ENCODE measurements at places on chromosomes 16 and 17.
A peak's percentile ranks its signal among the peaks of the same experiment; 100 is the strongest.

- no peak for DNase-seq
Measured at GRCh38 chr16:12406158-12406557, 397.5 kb downstream of the CPPED1 start.

- no peak for DNase-seq
Measured at GRCh38 chr17:29127840-29128239, 52.4 kb downstream of the MYO18A start.

DNA sequence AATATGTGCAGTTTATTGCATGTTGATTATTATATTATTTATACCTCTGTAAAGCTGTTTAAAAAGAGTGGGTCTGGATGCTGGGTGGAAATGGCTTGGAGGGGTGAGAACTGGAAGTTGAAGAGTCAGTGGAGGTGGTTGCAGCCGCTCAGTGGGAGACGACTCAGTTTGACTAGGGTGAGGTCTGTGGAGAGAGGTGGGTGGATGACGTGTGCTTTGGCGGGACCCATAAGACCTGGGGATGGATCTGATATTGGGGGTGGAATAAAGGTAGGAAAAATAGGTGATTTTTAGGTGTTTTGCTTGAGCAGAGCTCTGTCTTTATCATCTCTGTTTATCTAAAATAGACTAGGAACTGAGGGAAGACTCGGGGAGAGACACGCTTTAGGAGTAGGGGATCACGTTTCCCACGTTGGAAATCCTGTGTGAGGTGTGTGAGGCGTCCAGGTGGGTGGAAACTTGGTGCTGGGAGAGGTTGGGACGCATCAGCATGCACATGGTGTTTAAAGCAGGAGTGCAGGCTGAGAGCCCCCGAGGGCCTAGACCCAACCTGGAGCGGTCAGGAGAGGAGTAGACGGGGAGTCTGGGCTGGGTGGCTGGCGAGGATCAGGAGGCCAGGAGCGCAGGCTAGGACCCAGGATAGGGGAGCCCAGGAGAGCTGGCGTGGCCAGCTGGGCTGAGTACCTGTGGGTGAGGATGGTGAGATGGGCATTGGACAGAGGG is 17.2 kb downstream of the NT5M start:
- no peak for DNase-seq

DNA sequence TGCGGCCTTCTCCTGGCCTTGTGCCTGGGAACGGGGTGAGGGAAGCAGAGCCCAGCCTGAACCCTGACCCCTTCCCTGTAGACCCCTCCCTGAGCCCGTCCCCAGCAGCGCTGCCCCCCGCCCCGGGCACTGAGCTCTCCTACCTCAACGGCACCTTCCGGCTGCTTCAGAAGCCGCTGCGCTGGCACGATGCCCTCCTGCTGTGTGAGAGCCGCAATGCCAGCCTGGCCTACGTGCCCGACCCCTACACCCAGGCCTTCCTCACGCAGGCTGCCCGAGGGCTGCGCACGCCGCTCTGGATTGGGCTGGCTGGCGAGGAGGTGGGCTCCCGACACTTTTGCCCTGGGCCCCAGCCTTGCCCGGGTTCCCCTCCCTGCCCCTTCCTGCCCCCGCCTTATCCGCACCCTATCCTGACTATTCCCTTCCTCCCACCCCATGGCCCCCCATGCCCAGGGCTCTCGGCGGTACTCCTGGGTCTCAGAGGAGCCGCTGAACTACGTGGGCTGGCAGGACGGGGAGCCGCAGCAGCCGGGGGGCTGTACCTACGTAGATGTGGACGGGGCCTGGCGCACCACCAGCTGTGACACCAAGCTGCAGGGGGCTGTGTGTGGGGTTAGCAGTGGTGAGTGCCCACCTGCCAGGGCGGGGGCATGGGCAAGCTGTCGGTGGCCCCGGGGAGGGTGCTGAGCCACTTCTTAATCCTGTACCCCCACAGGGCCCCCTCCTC is 62.1 kb downstream of the MRC2 start:
- no peak for DNase-seq

GRCh38 chr17:45906927-45907622 is 12.7 kb downstream of the MAPT start:
- no peak for DNase-seq

DNA sequence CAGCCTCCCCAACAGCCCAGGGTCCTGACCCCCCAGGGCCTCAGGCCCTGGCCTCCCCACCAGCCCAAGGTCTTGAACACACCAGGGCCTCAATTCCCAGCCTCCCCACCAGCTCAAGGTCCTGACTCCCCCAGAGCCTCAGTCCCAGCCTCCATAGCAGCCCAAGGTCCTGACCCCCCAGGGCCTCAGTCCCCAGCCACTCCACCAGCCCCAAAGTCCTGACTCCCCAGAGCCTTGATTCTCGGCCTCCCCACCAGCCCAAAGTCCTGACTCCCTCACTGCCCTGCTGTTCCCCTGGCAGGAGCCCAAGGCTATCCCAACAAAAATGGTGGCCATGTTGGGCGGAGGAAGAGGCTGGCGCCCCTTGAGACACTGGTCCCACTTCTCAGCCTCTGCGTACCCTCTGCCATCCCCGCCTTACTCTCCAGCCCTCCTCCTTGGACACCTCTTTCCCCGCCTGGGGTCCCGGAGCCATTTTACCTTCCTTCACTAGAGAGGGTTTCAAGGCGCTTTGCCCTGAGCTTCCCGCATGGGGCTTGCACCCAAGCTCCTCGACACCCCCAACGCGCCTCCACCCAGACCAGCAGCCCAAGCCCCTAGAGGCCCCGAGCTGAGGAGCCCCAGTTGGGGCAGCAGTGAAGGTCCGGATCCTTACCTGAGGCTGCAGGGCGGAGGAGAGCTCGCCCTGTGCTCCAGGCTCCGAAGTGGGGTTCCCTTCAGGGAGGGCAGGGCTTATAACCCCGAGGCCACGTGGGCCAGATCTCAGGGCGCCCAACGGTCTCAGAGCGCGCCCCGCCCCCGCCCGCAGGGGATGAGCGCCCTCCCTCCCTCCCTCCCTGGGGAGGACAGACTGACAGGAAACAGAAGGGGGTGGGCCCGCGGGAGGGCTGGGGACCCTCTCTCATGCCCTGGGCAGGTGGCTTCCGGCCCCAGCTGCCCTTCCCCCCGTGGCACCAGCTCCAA is 3.5 kb upstream of the TSPOAP1 start:
- DNase-seq: no peak

GRCh38 chr16:88382491-88383400 is at the start of gene ZNF469:
Gene ZNF469 (plus strand): TSS chr16:88382959. CDS start chr16:88427471, 44,512 bp downstream.
- DNase-seq: peak; percentile 63

DNA sequence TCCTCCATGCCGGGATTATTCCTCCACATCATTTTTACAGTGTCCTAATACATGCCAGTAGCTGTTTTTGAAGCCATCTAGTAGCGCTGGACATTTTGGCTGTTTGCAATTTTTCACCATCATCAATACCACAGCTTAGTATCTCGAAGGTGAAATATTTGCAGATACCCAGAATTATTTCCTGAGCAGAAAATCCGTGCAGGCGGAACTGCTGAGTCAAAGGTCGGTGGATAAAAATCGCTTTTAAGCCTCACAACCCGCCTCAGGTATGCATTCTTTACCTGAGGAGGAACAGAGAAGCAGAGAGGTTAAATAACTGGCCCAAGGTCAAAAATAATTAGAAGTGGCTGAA is 584 bp upstream of the TNRC6A start:
- DNase-seq: no peak

DNA sequence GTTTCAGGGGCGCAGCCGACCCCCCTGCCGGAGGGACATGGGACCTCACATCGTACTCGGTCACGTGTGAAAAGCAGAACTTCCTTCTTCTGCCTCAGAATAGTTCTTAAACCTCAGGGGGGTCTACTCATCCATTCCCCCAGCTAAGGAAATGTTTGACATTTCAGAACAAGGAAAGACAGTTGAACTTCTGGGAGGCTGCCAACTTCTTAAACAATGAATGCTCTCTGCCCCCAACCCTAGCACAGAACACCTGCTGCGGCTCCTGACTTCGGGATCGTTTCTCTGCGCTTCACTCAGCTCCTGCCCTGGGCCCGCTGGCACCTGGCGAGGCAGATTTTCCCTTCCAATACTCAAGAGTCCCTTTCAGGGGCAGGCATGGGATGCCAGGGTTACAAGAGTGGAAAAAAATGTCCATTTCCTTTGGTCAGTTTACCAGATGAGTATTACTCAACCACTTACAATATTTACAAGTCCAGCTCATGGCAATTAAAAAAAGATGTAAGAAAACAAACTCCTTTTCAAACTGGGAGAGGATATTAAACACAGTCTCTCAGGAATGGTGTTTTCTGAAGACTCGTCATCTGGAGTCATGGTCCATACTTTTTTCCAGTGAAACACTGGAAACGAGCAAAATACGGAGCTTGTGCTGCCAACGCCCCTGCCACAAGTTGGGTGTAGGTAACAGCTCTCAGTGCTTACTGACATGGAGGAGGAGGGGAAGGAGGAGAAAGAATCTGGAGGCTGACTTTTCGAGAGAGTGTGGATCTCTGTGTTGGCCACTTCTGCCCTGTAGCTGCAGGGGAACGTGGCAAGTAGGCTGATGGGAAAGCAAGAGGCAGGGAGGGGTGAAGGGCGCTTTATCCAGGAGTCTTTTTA is 235.7 kb downstream of the NTN1 start:
- DNase-seq: no peak

- DNase-seq: peak; percentile 87
Measured at GRCh38 chr17:74842599-74843351, 16.9 kb downstream of the GRIN2C start.

GRCh38 chr17:78357672-78358537 is 2.0 kb downstream of the SOCS3 start:
- no peak for DNase-seq

DNA sequence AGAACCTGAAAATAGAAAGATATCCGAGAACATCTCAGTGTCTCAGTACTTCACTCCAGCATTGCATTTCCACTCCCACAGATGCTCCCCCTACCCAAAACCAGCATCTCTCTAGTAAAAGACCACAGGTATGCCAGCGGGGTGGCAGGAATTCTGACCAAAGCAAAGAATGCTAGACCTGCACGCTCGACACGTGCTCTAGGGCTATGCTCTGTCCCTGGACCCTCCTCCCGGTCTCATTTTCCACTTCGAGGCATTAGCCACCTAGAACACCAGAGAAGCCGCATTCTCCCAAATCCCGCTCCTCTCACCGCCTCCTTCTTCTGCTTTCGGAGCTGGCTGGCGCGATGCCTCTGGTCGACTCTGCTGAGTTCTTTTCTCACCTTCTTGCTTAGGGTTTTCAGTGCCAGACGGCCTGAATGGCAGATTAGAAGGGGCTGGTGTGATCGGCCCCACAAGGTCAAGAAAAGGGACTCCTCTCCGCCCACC is 487 bp downstream of the TSR1 start:
- DNase-seq: peak; percentile 11

GRCh38 chr16:25126820-25127232 is 15.3 kb downstream of the LCMT1 start:
- DNase-seq: peak; percentile 71

DNA sequence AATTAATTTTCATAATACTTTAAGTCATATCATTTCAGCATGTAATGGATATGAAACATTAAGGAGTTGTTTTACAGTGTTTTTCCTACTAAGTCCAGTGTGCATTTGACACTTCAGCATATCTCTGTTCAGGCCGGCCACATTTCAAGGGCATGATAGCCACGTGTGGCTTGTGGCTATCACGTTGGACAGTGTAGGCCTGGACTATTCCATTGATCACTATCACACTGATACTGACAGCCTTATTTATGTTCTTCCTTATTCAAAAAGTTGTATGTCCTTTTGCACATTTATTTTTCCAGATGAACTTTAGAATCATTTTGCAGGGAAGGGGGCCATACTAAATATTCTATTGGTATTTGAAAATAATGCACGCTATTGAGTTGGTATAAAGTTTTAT is 39.0 kb downstream of the AKAP1 start:
- no peak for DNase-seq

GRCh38 chr16:30946671-30947540 is 2.0 kb upstream of the ORAI3 start:
- no peak for DNase-seq

- no peak for DNase-seq
Measured at GRCh38 chr17:48177816-48178215, 70.2 kb downstream of the SNX11 start.

DNA sequence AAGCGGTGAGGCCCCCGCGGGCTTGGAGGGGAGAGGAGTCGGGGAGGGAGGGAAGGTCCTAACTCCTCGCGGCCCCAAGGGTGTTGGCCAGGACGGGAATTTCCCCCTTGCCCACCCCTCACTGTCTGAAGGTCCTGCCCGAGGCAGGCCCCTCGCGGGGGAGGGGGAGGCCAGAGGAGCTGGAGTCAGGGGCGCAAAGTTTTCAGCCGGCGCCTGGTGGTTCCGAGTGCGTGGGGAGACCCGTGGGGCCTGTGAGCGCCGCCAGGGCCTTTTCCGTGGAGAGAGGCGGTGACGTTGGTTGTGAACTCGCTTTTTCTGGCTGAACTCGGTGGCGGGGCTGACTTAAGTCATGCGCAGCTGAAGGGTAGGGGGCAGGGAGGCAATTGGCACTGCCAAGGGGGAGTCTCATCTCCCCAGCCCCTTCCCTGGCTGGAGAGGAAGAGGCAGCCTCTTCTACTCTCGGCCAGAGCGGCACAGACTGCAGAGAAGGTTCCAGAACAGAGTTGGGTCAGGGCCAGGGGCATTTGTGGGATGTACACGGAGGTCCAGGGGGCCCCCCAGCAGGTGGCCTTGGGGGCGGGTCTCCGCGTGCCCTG is 1.5 kb downstream of the CACNA1H start:
- DNase-seq: peak; percentile 42

DNA sequence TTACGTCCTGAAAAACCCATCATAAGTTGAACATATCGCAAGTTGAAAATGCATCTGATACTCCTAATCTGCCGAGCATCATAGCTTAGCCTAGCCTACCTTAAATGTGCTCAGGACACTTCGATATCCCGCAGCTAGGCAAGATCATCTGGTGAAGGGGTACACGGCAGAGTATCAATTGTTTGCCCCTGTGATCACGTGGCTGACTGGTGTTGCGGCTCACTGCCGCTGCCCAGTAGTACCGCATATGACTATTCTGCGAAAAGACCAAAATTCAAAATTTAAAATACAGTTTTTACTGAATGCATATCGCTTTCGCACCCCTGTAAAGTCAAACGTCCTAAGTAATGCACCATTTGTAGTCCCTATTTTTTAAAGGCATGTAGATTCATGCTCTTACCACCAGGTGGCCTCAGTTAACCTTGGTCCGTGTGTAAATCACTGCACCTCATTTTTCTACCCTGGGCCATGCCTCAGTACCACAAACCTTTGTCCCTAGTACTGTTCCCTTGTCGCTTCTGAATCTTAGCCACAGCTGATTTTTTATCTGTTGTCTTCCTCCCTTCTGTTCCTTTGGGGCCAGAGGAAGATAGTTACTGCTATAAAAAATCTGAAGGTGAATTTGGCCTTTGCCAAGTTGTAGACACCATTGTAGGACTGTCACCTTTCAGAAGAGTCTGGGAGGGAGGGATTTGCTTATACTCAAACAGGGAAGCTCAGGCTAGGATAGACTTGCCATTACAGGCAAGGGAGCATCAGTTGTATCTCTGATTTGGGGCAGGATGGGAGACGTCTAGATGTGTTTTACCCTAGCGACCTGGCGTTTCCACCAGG is 34.4 kb downstream of the WWP2 start:
- peak; percentile 82 for DNase-seq

GRCh38 chr17:81491761-81492160 is 20.8 kb downstream of the ACTG1 start:
- no peak for DNase-seq

DNA sequence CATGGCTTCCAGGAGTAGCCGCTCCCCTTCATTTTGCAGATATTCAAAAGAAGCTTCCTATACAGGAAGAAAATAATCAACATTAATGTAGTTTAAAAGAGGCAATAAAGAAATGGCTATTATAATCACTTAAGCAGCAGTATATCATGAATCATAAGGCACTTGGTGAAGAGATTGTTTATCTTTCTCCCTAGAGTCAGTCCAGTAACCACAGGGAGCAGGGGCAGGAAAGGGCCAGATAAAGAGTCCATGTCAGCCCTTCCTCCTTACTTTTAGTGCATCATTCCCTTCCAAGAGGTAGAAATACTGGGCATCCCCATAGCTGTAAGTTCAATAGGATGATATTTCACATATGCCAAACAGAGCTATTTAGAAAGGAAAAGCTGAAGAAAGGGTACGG is 184.6 kb upstream of the C17orf78 start:
- DNase-seq: no peak
